ENCODE measurements at places on chromosomes 11 and 22. TPM values are rescaled to one million over a fixed set of nuclear protein-coding genes. Genes with fewer than 3 reads are reported as not detected.

SCT gene
- not detected for total RNA-seq

GDPD4 gene
- 0.69 TPM for total RNA-seq

EMID1 gene
- total RNA-seq: not detected

ROBO4 gene
- total RNA-seq: 0.46 TPM

FGF4 gene
- total RNA-seq: not detected

ANO3 gene
- total RNA-seq: 0.23 TPM

ZP1 gene
- 0.60 TPM for total RNA-seq

HEPN1 gene
- 0.09 TPM for total RNA-seq

ST14 gene
- total RNA-seq: not detected
